ENCODE measurements at places on chromosomes 3 and 15.

- no peak for DNase-seq
Measured at GRCh38 chr15:51121118-51121517, 26.4 kb upstream of the TNFAIP8L3 start.

DNA sequence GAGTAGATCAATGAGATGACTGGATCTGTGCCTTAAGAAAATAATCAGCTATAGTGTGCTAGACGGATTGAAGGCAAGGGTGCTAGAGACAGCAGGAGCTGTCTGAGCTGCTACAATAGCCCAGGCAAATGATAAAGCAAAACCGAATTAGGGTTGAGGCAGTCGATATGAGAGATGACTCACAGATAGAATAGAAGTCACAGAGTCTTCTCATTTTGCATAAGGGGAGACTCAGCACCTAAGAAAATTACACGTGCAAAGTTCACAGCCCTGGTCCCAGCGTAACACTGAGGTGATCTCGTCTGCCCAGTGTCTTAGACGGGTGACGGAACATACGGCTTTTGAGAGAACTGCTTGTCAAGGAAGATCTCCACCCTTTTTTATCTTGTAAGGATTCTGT is 11.6 kb downstream of the LPP start:
- no peak for DNase-seq

GRCh38 chr3:90034038-90034437 is 926.6 kb downstream of the EPHA3 start:
- no peak for DNase-seq

- DNase-seq = no peak
Measured at GRCh38 chr3:149134575-149134974, 5.1 kb downstream of the HPS3 start.

GRCh38 chr15:62711691-62712454 is 330.7 kb upstream of the TPM1 start:
- DNase-seq = no peak

- no peak for DNase-seq
Measured at GRCh38 chr3:46928282-46928681, 48.3 kb downstream of the CCDC12 start.

DNA sequence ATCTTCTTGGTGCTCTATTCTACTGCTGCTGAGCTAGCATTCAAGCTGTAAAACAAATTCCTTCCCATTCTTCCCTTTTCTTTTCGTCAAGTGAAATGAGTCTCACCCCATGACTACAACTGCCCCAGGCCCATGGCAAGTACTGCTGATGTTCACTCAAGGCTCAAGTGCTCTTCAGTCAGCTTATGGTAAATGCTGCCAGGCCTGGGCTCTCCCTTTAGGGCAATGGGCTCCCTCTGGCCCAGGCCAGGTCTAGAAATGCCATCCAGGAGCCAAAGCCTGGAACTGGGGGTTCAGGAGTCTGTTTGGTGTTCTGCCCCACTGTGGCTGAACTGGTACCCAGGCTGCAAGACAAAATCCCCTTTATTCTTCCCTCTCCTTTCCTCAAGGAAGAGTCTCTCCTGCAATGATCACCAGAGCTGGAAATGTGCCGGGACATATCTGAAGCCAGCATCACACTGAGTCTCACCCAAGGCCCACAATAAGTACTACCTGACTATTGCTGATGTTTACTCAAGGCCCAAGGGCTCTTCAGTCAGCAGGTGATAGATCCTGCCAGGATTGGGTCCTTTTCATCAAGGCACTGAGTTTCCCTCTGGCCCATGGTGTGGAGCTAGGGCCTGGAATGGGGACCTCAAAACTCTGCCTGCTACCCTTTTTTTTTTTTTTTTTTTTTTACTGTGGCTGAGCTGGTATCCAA is 205.0 kb upstream of the STAC start:
- no peak for DNase-seq

DNA sequence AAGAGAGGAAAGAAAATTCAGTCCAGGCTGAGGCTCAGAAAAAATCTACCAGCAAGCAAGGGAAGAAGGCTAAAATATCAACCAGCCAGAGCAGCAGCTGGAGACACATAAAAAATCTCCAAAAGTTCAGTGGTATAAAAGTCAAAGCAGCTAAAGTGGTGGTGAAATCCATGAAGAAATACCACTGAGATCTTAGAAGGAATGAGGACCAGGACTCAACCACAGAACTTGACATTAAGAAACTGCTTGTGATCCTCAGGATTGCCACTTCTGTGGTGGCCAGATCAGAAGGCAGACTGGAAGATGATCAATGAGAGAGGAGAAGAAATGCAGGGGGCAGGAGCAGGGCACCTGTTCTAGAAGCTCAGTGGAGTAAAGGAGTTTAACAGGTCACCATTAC is 22.5 kb downstream of the CNTN3 start:
- DNase-seq = no peak

DNA sequence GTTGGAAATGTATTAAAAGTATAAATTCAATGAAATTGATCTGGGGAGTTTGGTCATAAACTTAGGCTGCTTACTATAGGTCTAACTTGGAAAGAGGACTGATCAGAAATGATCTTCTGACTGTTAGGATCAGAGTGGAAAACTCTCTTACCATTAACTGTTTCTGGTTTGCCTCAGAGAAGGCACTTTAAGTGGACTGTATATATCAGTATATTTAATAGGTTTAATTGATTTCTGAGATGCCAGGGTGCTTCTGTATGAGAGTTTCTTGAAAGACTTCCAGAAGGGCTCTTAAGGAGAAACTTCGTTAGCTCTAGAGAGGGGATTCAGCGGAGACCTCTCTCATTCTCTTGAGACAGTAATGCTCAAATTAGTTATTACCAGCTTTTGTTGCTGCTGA is 36.5 kb downstream of the ECT2 start:
- no peak for DNase-seq

GRCh38 chr15:70714565-70714964 is 48.8 kb downstream of the UACA start:
- no peak for DNase-seq

GRCh38 chr3:11510001-11510340 is 133.7 kb downstream of the VGLL4 start:
- DNase-seq = no peak

- no peak for DNase-seq
Measured at GRCh38 chr3:71304684-71305083, 278.8 kb downstream of the FOXP1 start.

DNA sequence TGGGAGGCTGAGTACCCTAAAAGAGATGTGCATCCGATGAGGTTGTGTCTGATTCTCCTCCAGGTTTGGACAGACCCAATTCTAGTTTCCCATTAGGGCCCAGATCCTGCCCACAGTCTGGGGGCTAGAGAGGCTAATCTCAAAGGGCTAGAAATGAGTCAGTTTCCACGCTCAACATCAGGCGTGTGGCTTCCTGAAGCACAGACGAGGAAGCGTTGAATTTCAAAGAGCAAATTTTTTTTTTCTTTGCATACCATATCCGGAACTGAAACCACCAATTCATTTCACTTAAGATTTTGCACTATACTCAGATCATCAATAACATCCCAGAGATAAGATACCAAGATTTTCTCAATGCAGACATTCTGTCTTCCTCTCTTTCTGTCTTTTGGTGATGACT is 173.8 kb upstream of the BCL6 start:
- DNase-seq = no peak

DNA sequence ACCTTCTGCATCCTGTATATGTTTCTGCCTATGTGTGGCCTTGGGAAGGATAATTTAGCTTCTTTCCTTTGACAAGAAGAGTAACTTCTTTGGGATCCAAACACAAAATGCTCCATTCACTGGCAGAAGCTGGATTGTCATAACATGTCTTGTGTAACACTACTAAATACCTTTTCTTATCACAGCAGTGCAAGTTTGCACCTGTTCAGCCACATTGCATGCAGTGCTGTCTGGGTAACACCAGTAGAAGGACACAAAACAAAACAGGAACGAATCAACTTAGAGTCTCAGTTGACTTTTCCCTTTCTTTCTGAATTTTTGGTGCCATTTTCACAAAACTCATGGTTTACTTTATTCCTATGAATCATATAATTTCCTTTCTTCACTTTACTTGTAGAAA is 43.6 kb upstream of the TNIK start:
- no peak for DNase-seq

DNA sequence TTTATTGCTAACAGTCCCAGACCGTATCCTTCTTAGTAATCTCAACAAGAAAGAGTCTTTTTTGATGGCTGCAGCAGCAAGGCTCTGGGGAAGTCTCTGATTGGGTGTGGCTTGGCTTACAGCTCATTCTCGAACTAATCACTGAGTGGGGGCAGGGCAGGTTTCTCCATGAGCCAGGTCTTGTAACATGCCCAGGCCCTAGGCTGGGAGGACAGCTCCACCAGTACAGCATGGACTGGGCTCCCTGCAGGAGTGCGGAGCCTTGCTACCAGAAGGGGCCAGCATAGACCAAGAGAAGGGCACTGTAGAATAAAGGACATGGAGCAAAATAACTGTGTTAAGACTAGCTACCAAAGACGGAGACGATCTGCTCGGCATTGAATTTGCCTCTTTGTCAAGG is 7.2 kb downstream of the CD276 start:
- DNase-seq = no peak

DNA sequence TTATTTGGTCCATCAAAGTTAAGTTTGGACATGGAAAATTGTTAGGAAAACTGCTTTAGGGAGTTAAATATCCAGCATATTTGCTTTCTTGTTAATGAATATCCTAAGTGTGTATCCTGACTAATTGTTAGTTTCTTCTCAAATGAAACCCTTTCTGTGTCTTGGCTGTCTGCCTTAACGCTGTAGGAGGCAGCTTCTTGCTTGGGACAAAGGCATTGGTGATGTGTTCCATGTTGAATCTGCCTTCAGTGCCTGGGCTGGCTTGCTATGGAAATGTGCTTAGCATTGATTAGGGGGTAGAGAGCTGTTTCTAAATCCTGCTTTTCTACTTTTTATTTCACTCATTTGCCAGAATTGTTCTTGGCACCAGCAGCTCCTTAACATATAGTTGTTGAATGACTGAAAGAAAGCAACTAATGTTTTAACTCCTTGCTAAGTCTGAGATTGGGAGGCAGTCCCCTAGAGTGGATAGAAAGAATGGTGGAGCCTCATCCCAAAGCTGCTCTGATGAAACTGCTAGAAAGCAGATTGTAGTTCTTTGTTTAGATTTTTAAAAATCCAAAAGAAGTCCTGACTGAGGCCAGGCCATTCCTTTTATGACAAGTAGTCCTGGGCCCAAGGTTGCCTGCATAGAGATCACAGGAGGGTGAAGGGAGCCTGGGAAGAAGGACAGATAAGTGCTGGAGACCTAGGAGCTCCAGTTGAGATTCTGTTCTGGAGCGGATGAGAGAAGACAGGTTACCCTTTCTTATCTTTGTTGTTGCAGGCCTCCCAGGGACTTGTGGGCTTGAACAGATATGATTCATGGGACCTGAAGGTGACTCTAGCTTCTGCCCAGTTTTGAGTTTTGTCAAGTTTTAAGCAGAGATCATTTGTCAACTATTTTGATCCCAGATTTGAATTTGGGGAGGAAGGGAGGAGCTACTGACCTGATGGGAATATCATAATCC is 39.3 kb downstream of the OXNAD1 start:
- DNase-seq = no peak

- no peak for DNase-seq
Measured at GRCh38 chr3:43742920-43743319, 52.2 kb downstream of the ABHD5 start.

- no peak for DNase-seq
Measured at GRCh38 chr15:57387564-57388076, 11.3 kb downstream of the CGNL1 start.

DNA sequence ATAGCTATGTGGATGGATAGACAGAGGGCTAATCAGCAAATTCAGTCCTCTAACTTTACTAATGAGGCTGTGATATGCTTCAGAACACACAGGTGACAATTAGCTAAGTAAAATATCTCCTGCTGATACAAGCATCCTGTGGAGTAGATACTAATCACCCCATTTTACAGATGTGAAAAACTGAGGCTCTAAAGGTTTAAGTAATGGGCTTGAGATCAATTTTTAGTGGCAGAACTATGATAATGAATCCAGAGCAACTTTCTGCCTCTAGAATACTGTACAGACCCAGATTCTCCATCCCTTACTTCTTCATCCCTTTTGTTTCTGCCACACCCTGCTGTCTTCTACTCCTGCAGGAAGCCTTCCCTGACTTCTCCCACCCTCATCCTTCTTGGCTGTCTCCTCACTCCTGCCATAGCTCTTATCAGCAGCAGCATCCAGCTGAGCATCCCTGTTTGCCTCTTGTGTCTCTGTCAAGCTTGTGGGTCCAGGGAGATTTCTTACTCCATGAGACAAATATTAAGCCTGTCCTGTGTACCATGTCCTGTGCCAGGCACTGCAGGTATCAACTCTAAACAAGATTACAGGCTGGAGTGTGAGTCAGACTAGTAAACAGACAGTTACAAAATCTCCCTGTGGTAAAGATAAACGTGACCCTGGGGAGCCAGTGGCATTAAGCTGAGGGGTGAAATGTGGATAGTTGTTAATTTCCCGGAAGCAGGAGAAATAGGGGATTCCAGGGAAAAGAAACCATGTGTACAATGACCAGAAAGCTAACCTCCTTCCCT is 39.2 kb downstream of the SLC6A11 start:
- no peak for DNase-seq

GRCh38 chr3:184781801-184782200 is 30.2 kb upstream of the VPS8 start:
- no peak for DNase-seq

DNA sequence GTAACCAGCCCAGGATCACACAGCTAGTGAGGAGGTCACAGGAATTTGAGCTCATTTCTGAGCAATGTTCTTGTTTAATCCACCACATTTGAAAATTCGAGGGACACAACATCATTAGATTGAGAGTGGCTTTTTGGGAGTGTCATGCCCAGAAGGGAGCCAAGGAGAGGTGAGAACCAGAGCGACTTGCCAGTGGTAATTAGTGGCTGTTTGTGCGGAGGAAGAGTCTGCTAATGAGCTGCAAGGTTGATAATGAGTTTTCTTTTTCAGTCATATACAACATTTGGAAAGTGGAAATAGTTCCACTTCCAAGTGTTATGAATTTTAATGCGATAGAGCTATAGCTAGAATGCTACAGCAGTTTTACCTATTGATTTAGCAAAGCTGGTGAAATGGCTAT is 19.7 kb downstream of the GABRA5 start:
- no peak for DNase-seq

GRCh38 chr3:186909078-186909853 is 21.1 kb upstream of the ST6GAL1 start:
- DNase-seq = peak; percentile 21

DNA sequence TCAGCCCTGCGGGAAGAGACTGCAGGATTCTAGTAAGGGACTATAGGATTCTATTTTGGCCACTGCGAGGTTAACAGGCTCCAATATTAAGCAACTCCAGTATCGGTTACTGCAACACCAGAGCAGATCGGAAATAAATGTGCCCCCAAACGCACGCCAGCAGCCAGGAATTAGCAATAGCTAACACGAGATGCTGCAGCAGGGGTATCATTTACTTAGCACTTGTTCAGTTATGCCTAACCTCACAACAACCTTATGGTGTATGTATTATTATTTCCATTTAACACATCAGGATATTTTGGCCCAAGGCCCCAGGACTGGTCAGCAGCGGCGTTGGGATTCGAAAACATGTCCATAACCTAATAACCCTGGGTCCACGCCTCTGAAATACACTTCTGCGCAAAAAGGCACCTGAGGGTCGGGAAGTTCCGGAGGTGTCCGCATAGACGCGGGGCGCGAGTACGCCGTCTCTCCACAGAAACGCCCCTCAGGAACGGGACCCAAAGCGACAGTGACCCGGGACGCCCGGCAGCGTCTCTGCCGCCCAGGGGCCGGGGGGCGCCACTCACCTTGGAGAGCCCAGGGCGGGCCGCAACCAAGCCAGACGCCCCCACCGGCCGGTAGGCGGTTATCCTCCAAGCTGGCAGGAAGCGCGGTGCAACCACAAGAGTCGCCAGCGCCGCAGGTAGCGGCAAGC is 681 bp downstream of the PIK3CB start:
- DNase-seq = no peak

- no peak for DNase-seq
Measured at GRCh38 chr15:95168951-95169431, 937.6 kb downstream of the MCTP2 start.
